Kidney (tissue), 22 donors: ENCODE measurements at places on chromosomes 13 and 19.
A peak's percentile ranks its signal among the peaks of the same experiment; 100 is the strongest.

GRCh38 chr19:1357531-1358109 is 26.1 kb upstream of the NDUFS7 start:
- DNase-seq = no peak
- H3K4me3 ChIP-seq = no peak overlapping the region
- H3K4me1 ChIP-seq = peaks cover 17% of the 10 kb centered on the region
- H3K36me3 ChIP-seq = peaks cover 2% of the 10 kb centered on the region
- H3K27ac ChIP-seq = no peak overlapping the region
- no peaks in the 10 kb centered on the region for H3K27me3 ChIP-seq

- no peaks in the 10 kb centered on the region for H3K27me3 ChIP-seq
- no peak for DNase-seq
- H3K4me3 ChIP-seq = no peak overlapping the region
- no peak overlapping the region for H3K27ac ChIP-seq
- no peaks in the 10 kb centered on the region for H3K4me1 ChIP-seq
Measured at GRCh38 chr13:66974174-66974573, 256.0 kb downstream of the PCDH9 start.

DNA sequence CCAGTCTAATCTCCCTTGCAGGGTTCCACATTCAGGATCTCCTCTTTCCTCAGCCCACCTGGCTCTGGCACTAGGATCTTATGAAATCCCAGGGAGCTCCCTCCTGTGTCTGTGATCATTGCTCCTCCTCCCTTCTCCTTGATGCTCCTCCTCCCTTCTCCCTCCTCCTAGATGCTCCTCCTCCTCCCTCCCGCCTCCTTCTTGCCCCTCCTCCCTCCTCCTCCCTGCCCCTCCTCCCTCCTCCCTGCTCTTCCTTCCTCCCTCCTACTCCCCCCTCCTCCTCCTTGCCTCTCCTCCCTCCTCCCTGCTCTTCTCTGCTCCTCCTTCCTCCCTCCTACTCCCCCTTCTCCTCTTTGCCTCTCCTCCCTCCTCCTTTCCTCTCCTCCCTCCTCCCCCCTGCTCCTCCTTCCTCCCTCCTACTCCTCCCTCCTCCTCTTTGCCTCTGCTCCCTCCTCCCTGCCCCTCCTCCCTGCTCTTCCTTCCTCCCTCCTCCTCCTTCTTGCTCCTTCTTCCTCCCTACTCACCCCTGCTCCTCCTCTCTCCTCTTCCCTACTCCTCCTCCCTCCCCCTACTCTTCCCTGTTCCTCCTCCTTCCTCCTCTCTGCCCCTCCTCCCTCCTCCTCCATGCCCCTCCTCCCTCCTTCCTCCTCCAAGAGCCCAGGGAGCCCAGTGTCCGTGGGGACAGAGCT is 14.9 kb upstream of the ZBTB7A start:
- H3K4me3 ChIP-seq = no peak overlapping the region
- peak overlapping the region; percentile 67 for H3K27ac ChIP-seq
- peak; percentile 73 for DNase-seq
- H3K36me3 ChIP-seq = no peaks in the 10 kb centered on the region
- H3K4me1 ChIP-seq = peaks cover 15% of the 10 kb centered on the region

GRCh38 chr19:38557205-38557799 is 60.5 kb downstream of the MAP4K1 start:
- no peaks in the 10 kb centered on the region for H3K4me1 ChIP-seq
- H3K4me3 ChIP-seq = no peak overlapping the region
- H3K27me3 ChIP-seq = no peaks in the 10 kb centered on the region
- no peak overlapping the region for H3K27ac ChIP-seq
- no peak for DNase-seq

DNA sequence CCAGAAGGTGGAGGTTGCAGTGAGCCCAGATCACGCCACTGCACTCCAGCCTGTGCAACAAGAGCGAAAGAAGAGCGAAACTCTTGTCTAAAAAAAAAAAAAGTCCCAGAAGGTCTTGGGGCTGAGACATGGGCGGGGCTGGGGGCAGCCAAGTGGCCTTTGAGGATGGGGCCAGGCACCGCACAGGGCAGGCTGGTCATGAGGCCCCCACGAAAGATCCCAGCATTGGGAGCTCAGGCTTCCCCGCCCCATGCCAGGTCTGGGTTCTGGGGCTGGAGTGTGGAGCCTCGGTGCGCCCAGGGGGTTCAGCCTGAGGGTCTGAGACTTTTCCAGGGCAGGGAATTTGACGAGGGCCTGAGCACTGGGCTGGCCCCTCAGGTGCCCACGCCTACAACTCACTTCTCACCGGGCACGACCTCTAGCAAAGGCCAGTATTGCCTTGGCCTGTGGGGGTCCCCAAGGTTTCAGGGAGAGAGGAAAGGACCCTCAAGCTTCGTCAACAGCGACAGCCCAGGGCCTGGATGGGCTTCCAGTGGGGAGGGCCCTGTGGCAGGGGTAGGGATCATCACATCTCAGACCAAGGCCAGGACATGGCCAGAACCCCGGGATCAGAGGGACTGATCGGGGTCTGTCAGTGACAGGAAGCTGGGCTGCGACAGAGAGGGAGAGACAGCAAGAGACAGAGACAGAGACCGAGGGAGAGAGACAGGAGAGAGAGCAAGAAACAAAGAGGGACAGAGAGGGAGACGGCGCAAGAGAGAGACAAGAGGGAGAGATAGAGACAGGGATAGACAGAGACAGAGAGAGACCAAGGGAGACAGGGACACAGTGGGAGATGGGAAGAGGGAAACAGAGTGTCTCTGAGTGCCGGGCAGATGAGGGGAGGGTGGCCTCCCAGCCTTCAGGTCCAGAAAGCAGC is 7.5 kb upstream of the MEX3D start:
- H3K36me3 ChIP-seq = peaks cover 2% of the 10 kb centered on the region
- H3K27me3 ChIP-seq = no peaks in the 10 kb centered on the region
- H3K4me3 ChIP-seq = no peak overlapping the region
- H3K27ac ChIP-seq = no peak overlapping the region
- H3K4me1 ChIP-seq = no peaks in the 10 kb centered on the region
- DNase-seq = no peak
